ENCODE measurements at places on chromosomes 5 and 9.
A peak's percentile ranks its signal among the peaks of the same experiment; 100 is the strongest.

- DNase-seq = peak; percentile 65
These were observed at the start of gene TRPM6 for GRCh38 chr9:74887041-74887980. TRPM6 (minus strand) TSS chr9:74887921; CDS start chr9:74887856, 65 bp downstream.

- no peak for DNase-seq
These were observed 22.8 kb upstream of the IFNE start for GRCh38 chr9:21504894-21505293.

DNA sequence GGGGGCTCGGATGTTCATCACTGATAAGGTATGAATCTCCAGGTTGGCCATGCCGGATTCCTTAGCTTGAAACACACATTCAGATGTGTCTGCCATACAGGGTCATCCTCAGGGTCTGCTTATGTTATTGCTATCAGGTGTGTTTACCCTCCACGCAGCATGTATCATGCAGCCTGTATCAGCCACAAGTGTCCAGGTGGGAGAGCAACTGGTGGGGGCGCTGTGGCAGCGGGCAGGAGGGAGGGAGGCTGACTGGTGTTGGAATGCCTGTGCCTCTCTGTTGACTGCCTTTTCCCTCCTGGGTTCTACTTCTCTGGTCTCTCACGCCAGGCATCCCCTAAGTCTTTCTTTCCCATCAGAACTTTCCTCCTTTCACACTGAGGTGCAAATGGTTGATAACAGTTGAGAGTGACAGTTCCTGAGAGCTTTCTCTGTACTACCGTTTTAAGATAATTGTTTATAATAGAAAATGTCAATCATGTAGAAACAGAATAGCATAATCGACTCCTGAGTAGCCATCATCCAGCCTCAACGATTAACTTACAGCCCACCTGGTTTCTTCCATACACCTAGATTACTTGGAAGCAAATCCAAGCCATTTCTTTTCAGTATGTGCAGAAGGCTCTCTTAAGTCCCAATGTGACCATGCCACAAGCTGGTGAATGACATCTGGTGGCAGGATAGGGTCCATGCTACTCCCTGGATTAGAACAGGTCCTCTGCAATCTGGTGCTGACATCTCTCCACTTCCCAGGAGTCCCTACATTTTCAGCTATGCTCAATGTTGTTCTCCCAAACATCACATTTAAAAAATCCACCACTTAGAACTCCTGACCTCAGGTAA lies 86.6 kb downstream of the ACER2 start:
- DNase-seq = no peak

- peak; percentile 57 for DNase-seq
These were observed 453.8 kb upstream of the ZNF608 start for GRCh38 chr5:125199968-125200865.

DNA sequence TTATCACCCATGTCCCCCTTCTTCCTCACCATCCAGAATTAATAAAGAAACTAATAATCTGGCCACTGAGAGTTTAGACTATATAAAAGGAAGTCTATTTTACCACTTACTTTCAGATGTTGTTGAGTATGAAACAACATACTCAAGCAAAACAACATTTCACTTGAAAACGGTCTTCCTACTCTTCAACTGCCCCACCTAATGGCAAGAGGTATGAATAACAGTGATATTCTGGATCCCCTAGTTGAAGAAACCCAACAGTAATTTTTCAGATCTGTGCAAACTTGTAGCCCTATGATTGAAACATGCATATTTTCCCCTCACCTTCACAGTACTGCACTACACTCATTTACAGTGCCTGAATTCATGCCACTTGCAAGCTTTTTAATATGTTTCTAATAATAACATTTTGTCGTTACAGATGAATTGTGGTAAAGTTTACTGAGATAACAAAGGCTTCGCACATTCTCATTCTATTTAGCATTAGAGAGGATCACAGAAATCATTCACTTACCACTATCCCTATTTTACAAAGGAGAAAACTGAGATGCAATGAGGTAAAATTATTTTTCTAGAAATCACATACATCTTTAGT lies 267.9 kb upstream of the PDE4D start:
- peak; percentile 53 for DNase-seq

GRCh38 chr9:18604767-18605730 lies 131.1 kb downstream of the ADAMTSL1 start:
- no peak for DNase-seq

GRCh38 chr9:121300283-121301119 lies 32.5 kb downstream of the GSN start:
- DNase-seq = no peak

DNA sequence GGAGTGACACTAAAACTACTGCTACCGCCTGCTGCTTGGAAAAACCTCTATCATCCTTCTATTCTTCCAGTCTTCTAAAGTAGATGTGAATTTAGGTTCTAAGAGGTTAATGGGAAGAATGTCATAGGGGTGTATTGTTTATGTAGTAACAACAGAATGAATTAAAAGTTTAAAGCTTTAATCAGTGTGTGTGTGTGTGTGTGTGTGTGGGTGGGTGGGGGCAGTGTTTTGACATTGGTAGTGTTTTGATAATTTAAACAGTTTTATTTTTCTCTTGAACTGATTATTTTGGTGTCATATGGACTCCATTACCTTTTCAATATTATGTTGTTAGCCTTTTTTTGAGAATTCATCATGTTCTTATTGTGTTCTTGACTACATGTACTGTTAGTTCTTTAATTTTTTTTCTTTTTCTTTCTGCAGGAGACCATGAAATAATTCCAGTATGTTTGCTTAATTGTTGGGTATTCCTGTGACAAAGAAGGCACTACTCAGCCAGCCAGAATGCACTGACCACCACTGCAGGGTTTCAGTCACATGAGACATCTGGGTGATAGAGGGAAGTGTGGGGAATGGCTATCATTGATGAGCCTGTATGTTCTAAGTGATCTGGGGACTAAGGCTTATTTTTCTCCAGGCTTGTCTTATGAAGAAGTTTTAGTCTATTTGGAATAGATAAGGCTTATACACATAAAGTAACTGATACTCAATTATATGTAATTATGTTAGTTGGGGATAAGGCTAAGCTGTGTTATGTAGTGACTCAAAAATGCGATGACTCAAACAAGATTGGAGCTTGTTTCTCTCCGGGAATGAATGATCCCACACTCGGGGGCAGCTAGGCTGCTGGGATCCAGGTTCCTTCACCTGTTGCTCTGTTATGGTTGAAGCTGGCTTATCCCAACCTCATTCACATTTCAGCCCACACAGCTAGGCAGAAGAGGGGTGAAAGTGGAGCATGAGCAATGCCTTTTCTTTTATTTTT lies 50.2 kb upstream of the ACTBL2 start:
- DNase-seq = no peak

DNA sequence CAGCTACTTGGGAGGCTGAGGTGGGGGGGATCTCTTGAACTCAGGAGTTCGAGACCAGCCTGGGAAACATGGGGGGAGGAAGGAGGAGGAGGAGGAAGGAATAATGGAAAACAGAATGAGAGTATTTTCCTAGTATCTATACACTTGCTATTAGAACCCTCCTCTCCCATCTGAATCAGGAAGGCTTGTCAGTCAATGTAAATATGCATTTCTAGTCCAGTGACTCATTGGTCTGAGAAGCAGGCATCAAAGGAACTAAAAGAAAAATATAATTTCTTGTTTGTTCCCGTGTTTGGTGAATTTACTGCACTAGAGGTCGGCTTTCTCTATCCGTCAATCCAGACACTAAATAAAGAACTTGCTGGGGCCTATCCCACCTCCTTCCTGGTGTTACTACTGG lies 88.6 kb downstream of the AGTPBP1 start:
- no peak for DNase-seq

DNA sequence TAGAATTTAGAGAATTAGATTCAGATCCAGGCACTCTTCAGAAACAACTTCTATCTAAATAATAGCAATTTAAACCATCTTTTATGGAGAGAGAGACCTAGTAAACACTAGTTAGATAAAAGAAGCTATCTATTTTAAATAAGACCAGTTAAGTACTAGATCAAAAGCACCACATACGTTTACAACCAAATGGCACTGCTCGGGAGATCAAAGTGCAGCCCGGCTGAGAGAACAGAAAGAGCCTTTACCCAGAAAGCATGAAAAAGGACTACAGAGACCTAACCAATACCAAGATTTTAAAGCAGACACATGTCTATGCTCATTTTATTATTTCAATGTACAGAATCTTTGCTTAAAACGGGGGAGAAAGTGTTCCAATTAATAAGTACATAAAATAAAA lies 30.8 kb downstream of the LIX1 start:
- no peak for DNase-seq

Measured in hematopoietic multipotent progenitor cell treated with erythropoietin and hydrocortisone succinate and interleukin-3 and kit ligand, for 6 days (in vitro differentiated cells).